ENCODE measurements at places on chromosomes 12 and 14. TPM values are rescaled to one million over a fixed set of nuclear protein-coding genes. Genes with fewer than 3 reads are reported as not detected.
A peak's percentile ranks its signal among the peaks of the same experiment; 100 is the strongest.

Gene PTCSC3
- total RNA-seq: not detected

DNA sequence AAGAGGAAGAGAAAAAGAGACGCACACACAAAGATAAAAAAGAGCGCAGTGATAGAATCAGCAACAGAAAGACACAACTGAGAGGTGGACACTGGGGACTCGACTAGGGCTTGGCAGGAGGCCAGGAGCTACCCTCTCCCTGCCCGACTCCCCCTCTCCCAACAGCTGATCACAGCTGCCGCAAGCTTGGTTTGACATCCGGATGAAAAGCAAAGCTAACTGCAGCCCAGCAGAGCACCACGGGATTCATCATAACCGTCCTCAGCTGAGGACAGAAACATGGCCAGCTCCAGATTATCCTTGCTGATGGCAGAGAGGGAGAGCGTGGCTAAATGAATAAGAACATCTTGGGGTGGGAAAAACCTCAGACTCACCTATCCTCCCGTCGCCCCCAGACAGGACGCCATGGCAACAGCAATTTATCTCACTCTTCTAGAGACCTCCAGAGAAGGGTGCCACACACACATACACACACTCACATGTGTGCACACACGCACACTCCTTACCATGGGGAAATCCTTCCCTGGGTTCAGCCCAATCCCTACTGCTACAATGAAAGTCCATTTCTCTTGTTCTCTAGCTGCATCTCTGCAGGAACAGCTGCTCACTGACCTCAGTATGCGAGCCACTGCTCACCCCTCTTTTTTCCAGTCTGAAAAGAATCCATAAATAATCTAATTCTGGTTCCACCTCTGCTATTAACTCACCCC lies 135.3 kb downstream of the NTF3 start:
- DNase-seq: peak; percentile 96

DNA sequence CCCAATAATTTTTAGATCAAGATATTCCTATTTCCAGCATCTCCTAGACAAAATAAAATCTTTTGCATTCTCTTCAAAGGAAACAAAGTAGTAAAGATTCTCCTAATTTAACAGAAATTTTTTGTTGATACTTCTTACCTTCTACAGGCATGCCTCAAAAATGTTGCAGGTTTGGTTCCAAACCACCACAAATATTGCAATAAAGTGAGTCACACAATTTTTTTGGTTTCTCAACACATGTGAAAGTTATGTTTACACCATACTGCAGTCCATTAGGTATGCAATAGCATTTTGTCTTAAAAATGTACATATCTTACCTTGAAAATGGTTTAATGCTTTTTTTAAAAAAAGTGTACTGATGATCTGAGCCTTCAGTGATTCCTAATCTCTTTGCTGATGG lies 65.6 kb upstream of the USP15 start:
- DNase-seq: no peak

GRCh38 chr12:132150780-132151144 lies 6.5 kb downstream of the NOC4L start:
- DNase-seq: no peak

- DNase-seq: no peak
Measured at GRCh38 chr14:32693114-32693513, 245.6 kb upstream of the NPAS3 start.
